ENCODE measurements at places on chromosomes 13 and 19.

- DNase-seq: no peak
Observed at GRCh38 chr13:81986308-81986707, 1645.4 kb upstream of the SPRY2 start.

DNA sequence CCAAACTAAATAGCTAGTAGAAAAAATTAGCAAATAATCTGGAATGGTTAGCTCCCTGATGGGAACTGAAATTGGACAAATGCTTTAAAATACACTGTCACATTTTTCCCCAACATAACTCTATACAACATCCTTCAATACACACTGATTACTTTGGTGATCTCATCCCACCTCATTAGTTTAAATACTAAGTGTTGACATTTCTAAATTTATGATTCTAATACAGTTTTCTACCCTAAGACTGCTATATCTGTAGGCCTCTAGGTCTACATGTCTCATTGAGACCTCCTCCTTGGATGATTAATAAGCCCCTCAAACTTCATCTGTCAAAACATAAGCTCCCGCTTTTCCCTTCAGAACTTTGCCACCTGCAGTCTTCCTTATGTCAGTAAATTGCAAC is 80.7 kb upstream of the SLITRK5 start:
- DNase-seq: no peak

- DNase-seq: no peak
Observed at GRCh38 chr13:40192858-40193257, 473.6 kb downstream of the FOXO1 start.

- no peak for DNase-seq
Observed at GRCh38 chr13:74068471-74068870, 65.7 kb downstream of the KLF12 start.

- DNase-seq: no peak
Observed at GRCh38 chr13:108974686-108975085, 345.3 kb downstream of the MYO16 start.

DNA sequence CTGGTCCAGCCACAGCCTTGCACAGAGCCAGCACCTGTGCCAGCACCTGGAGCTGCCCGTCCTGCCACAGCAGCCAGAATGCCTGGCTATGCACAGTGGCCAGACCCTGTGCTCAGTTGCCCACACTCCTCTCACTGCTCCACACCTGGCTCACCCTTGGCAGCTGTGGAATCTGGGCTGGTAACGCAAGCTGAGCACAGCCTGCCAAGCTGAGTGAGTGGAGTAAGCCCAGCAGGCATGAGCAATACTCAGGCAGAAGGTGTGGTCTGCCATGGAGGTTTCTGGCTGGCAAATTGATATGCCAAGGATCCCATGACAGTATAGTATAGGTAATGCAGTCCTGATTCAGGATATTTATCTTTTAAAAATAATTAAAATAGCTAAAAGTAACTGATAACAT is 122.2 kb downstream of the PCDH9 start:
- no peak for DNase-seq

DNA sequence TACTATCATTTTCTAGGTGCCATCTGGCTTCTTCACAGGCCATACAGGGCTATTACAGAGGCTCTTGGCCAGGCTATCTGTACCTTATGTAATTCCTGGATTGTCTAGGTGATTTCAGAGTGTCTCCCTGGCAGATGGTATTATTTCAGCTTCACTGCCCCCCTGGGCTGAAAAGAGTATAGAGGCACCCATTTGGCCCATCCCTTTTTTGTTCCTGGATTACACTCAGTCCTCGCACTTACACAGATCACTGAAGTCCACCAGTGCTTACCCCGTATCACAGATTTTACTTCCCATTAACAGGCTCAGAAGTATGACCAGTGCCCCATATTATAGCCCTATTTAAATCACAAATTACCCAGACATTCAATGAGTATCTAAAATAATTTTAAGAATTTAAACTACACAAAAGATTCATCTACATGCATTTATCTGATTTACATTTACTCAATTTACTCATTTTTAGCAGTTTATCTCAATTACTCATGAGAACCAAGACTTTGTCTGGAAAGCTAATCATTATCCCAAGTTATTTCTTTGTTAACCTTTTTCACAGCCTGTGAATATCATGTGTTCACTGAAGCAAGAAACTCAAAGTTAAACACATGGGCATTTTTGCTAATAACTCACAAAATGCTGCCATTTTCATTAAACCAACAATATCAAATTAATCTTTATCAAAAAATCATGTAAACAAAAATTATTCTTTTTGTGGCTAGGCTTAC is 121.0 kb downstream of the PCDH20 start:
- DNase-seq: no peak

DNA sequence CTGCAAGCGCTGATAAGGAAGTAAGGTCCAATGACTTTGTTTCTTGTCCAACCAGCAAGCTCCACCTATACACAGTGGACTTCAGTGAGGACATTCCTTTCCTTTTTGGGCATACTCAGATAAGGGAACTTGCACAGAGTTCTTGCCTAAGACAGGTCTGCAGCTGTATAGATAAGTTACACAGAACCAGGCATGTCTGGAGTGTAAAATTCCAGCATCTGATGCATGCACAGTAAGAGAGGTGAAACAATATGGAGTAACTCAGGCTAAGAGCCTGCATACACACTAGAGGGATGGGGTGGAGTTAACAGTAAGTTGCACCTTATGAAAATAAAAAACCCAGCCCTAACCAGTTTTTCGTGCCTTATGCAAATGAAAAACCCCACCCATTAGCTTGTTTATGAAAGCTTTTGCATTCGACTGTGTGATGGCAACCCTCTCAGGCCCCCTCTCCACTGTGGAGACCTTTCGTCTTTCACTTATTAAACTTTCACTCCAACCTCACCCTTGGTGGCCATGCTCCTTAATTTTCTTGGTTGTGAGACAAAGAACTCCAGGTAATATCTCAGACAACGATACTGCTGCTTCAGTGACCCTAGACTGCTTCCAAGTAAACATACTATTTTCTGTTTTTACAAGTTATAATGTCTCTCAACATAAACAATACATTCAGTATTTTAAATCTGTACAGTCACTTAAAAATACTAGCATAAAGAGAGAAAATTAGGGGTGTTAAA is 2859.0 kb upstream of the PCDH20 start:
- DNase-seq: no peak

DNA sequence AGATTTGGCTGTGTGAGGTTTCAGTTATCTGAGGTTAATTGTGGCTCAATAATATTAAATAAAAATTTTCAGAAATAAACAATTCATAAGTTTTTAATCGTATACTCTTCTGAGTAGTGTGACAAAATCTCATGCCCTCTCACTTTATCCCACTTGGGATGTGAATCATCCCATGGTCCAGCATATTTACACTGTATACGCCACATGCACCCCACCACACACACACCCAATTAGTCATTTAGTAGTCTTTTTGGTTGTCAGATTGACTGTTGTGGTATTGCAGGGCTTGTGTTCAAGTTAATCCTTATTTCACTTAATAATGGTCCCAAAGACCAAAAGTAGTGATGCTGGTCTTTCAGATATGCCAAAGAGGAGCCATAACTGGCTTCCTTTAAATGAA is 66.4 kb upstream of the PCDH9 start:
- DNase-seq: no peak

DNA sequence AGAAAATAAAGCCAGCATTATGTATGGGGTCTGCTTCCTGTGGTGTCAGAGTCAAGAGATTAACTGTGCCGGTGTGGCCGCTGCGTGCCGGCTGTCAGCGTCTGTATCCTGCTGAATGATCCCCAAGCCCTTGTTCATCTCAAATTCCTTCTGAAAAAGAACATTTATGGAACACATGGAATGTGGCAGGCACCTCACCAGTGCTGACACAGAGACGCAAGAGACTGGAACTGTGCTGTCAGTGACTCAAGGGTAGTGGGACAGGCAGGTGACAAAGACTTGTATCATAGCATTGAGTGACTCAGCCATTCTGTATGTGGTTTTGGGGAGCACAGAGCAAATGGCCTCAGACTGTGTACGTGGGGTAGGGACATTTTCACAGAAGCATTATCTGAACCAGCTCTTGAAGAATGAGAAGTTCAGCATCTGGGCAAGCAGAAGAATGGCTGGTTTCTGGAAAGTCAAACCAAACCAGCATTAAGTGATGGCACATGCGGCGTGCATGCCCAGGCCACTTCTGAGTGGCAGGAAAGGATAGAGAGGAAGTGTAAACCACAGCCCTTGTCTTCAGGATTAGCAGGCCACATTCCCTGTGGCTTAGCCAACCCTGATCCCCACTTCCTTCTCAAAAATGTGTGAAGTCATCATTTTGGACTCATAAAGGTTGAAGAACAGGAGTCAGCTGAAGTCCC is 54.0 kb upstream of the IRS2 start:
- no peak for DNase-seq

GRCh38 chr19:28242317-28242927 is 970.5 kb downstream of the UQCRFS1 start:
- DNase-seq: no peak

DNA sequence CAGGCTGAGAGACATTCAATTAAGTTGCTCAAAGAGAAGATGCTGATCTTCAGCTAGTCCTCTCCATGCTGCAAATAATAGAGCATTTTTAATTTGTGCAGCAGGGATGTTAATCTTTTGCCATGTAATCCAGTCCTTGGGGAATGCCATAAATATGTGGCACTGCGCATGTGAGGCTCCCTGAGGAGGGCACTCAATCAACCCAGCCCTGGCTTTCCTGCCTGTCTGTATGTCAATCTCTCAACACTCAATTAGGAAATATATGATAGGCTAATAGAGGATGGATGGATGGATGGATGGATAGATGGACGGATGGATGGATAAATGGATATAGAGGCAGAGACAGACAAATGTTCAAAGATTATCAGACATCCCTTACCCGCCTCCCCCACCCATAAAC is 31.6 kb upstream of the POP4 start:
- no peak for DNase-seq
